Stimulated activated CD4-positive, alpha-beta T cell treated with anti-CD3 and anti-CD28 coated beads, Interleukin-4, amount 100 ng/mL, for 48 hours (primary cell): ENCODE measurements at places on chromosomes 1 and 21.

GRCh38 chr21:21210552-21210951, 212.3 kb downstream of the NCAM2 start:
- DNase-seq, result no peak

- DNase-seq, result no peak
These were observed 93.4 kb downstream of the TGFBR3 start for GRCh38 chr1:91792489-91793071.

DNA sequence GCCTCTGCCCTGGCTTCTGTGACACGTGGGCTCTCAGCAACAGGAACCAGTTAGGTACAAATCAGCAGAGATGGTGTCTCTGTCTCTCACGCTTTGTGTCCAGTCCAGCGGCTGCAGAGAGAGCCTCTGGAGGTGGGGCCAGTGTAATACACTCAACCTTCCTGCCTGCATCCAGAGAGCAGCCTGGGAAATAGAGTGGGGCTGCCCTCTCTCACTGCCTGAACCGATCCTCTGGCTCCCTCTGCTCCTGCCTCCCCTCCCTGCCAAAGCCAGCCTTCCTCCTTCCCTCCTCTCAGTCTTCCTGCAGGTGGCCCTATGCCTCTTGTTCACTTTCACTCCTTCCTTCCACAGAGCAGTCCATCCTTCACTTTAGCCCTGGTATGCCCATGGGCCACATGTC, at the start of gene ZNF648:
Gene ZNF648 (minus strand): TSS at position 119 of the 400 bp plus-strand sequence. CDS start 3,702 bp downstream, outside the sequence.
- DNase-seq, result no peak

- no peak for DNase-seq
These were observed 5.9 kb upstream of the PRXL2B start for GRCh38 chr1:2580691-2581090.

- no peak for DNase-seq
These were observed 90.6 kb upstream of the SPAG17 start for GRCh38 chr1:118275472-118276115.

- no peak for DNase-seq
These were observed 49.2 kb upstream of the ATP5PO start for GRCh38 chr21:33964706-33965325.

DNA sequence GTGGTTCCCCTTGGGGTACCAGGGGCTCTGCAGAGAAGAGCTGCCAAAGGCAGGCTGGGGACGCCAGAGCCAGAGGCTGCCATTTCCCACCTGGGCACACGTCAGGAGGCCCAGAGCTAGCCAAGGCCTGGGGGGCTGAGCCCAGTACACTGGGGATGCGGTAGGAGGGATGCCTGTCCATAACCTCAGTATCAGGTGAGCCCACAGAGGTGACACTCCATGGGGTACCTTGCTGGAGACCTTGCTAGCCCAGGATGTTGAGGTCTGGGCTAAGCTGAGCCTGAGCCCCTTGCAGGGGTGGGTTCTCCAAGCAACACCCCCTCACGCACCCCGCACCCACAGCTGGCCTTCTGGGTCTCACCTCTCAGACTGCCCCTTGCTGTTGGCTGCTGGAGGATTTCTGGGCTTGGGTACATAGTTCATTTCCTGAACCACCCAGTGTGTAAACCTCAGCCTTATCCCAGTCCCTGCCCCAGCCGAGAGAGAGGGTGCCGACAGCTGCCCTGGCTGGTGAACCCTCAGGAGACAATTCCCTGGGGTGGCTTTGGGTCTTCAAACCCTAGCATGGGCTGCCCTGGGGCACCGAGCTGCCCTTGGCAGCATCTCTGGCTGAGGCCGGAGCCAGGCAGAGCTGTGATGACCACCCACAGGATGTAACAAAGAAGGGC, 92.5 kb upstream of the VAMP3 start:
- DNase-seq, result no peak

- DNase-seq, result no peak
These were observed 860 bp downstream of the SDC3 start for GRCh38 chr1:30907481-30908315.

- DNase-seq, result no peak
These were observed 149.8 kb downstream of the NCAM2 start for GRCh38 chr21:21148009-21148408.

GRCh38 chr1:3345792-3346191, 108.7 kb upstream of the ARHGEF16 start:
- DNase-seq, result no peak

GRCh38 chr1:43622471-43622870, 27.5 kb upstream of the KDM4A start:
- no peak for DNase-seq

- no peak for DNase-seq
These were observed 5.3 kb upstream of the KLF18 start for GRCh38 chr1:44146536-44147361.

GRCh38 chr1:203056012-203056411, 29.7 kb downstream of the PPFIA4 start:
- no peak for DNase-seq

- DNase-seq, result no peak
These were observed 80.4 kb downstream of the NPHP4 start for GRCh38 chr1:5911871-5912271.

DNA sequence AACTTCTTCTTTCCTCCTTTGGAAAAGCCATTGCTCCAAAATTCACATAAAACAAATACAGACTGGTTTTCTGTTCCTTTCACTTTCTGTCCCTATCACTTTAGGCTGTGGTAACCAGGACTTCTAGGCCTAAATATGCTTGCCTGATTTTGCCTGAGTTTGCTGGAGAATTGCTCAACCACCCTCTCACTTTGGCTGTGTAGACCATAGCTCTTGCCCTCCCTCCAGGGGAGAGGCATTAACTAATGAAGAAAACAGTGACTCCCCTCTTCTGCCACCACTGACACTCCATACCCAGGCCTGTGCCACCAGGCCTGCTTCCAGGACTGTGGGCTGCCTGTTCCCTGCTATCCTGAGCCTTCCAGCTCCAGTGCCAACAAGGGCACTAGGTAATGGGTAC, 163.5 kb downstream of the TOMM20 start:
- DNase-seq, result no peak

GRCh38 chr1:107124694-107125093, 16.1 kb upstream of the NTNG1 start:
- DNase-seq, result no peak

- DNase-seq, result no peak
These were observed 62.2 kb downstream of the ZZZ3 start for GRCh38 chr1:77620273-77620672.

- DNase-seq, result no peak
These were observed 78.3 kb downstream of the NUF2 start for GRCh38 chr1:163399976-163400601.

DNA sequence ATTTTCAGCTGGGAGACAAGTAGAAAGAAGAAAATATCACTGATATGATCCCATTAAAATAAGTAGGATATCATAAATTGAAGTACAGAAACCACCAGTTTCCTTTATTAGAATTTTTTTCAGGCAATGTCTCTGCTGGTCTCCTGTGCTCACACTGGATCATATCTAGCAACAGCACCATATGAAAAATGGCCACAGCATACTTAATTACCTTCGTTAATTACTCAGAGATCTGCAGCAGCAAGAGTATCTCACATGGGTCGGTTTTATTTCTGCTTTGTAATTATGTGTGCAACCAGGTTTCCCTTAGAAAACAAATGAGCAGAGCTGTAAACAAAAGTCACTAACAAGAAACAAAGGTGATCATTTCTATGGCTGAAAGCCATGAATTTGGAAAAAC, 287.9 kb downstream of the LRRIQ3 start:
- no peak for DNase-seq

GRCh38 chr1:33175865-33176264, 6.0 kb downstream of the TRIM62 start:
- DNase-seq, result no peak

- no peak for DNase-seq
These were observed 3.0 kb downstream of the ATF6 start for GRCh38 chr1:161768986-161769672.

- no peak for DNase-seq
These were observed 5.1 kb upstream of the INAVA start for GRCh38 chr1:200889571-200889970.

DNA sequence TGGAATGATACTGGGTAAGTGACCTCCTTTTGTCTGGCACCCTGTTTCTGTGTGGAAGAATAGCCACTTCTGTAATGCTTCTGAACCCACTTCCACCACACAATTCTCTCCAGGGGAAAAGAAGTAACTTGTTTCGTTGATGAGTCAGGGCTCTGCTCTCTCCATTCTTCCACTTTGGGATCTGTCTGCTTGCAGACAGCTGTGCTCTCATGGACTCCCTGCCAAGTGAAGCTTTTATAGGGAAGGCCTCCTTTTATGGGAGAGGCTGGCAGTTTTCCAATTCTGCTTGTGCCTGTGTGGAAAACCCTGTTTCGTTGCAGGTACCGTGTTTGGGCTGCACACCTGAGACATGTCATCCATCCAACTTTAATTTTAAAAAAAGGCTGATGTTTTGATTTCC, 130.7 kb downstream of the GIPC2 start:
- no peak for DNase-seq

DNA sequence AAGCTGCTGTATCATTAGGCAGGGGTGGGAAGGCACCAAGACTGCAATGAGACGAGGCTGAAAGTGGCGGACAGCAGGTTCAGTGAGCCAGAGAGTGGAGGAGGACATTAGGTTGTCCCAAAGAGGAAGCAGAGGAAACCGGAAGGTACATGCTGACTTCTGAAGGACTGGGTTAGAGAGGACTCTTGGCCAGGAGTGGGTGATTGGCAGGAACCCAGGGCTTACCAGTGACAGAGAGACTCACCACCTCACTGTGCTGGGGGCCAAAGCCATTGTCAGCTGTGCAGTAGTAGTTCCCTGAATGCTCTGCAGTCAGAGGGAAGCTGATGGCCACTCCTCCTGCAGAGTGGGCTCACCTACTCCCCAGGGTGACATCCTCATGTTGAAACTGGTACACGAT, 41.9 kb upstream of the FCRL4 start:
- DNase-seq, result no peak

- no peak for DNase-seq
These were observed 21.2 kb downstream of the NECAP2 start for GRCh38 chr1:16461681-16462080.

GRCh38 chr1:226371866-226372490, 35.9 kb downstream of the PARP1 start:
- no peak for DNase-seq

GRCh38 chr21:42312626-42313104, 2.5 kb downstream of the TFF3 start:
- no peak for DNase-seq

GRCh38 chr1:14842891-14843290, 244.4 kb downstream of the KAZN start:
- no peak for DNase-seq

DNA sequence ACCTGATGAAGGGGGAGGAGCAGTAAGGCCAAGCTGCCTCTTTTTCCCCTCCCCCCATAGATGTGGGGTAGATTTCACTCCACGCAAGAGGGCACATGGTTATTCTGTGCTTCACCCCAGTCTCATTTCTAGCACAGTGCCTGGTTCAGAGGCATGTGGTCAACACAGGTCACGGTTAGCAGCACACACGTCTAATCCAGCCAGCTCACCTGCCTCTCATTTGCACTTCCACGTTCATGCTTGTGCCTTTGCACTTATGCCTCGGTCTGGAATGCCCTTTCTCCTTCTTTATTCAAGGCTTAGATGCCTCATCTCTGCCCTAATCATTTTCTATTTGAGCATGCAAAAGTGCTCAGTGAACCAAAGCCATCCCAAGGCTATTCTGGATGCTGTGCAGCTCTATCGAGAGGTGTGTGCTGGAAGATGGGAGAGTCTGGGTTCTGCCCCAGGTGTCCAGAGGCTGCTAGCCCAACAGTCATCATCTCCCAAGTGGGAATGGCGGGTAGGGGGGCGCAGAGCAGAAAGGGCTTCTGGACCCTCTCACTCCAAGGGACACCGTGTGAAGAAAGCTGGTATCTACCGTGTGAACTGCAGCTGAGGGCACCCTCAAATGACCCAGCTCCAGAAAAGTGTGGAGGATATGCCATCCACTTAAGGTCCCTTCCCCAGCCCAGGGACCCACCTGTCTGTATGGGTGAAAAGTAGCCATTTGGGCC, 2.1 kb upstream of the A3GALT2 start:
- no peak for DNase-seq

- no peak for DNase-seq
These were observed 4.2 kb upstream of the KRTAP12-1 start for GRCh38 chr21:44686000-44686781.

DNA sequence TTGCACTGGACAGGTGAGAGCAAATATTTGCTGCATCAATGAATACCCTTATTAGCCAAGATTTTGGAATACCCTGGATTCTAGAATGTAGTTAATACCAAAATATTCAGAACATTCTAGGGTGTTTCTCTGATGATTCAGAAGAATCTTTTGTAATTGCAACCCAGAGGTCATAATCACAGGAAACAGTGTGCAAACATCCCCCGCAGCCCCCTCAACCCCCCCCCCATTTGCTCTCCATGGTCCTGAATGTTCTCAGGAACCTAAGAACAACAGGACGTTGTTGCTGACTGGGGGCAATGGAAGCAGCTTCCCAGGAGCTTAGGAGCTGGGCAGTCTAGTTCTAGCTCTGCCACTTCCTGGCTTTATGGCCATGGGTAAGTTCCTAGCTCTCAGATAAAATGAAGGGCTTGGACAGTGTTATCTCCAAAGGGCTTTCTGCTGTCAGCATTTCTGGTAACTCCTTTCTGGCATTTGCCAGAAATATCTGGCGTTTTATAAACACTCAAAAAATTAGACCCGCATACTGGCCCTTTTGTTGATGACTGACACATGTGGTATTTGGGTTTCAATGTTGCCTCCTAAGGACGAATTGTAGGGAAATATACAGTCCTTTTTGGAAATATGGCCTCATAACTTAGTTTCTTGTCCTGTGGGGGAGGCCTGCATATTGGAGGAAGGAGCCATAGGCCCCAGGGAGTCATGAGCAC, 178.6 kb downstream of the RRAGC start:
- no peak for DNase-seq

GRCh38 chr1:207918011-207918410, 7.1 kb upstream of the CD34 start:
- no peak for DNase-seq

DNA sequence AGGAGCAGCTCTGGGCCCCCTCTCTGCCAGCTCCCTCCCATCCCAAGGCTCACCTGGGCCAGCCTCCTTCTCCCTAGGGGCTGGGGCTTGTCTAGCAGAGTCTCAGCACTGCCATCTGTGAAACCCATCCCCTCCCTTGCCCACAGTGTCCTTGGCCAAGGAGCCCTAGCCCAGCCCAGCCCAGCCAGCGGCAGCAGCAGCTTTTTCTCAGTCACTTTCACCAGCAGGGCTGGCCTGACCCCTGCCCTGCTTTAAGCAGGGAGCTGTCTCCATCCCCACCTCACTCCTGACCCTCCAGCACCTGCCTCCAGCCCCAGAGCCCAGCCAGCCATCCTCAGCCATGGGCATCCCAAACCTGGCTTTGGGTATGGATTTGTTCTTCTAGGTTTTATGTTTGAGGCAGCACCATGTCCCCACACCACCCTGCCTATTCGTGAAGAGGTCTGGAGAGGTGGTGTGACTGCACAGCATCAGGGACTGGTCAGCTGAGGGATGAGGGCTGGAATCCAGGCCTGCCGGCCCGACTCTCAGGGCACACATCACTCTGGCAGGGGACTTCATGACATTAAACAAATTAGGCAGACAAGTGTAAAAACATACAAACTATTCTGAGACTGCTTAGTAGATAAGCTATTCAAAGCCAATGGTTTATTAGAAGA, 36.1 kb upstream of the ABCG1 start:
- no peak for DNase-seq
